ENCODE measurements at places on chromosomes 3 and 15. TPM values are rescaled to one million over a fixed set of nuclear protein-coding genes. Genes with fewer than 3 reads are reported as not detected.
A peak's percentile ranks its signal among the peaks of the same experiment; 100 is the strongest.

Gene SLC7A14
- not detected for total RNA-seq

Gene CASR
- not detected for total RNA-seq

Gene SLC12A1
- total RNA-seq: not detected

Gene CTXN2
- 0.10 TPM for total RNA-seq

Gene WDR93
- 0.29 TPM for total RNA-seq

Gene CYP1A2
- total RNA-seq: not detected

Gene SLC9A9
- total RNA-seq: 18.7 TPM

- peak; percentile 17 for DNase-seq
These were observed 67.8 kb downstream of the FMN1 start for GRCh38 chr15:33126559-33127290.

DNA sequence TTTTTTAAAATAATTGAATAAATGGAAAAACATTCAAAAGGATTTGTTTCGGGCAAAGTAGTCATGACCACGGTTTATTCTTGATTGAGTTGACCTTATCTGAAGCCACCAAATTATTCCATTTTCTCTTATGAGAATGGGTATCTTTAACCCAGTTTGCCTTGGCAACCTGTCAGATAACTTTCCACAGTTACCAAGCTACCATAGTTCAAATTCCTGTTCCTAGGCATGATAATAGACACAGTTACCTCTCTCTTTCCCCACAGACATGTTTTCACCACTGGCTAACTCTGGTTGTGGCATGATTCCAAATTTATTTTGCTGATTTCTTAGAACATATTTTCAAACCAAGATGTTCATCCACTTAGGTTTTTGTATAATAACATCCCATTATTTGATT is 84.9 kb downstream of the NECTIN3 start:
- DNase-seq: no peak

DNA sequence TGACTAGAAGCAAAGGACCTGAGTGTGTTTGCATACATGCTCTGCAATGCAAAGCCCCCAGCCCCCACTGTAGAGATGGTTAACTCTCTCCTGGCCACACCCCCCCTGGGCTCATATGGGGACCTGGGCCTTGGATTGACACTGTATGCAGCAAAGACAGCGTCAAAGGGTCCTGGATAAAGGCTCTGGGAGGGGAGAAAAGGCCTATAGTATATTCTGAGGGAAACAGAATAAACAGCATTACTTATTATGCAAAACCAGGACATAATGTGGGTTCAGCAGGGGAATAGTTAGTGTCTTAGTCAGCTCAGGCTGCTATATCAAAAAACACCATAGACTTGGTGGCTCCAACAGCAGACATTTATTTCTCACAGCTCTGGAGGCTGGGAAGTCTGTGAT is 158.7 kb downstream of the APBA2 start:
- no peak for DNase-seq

DNA sequence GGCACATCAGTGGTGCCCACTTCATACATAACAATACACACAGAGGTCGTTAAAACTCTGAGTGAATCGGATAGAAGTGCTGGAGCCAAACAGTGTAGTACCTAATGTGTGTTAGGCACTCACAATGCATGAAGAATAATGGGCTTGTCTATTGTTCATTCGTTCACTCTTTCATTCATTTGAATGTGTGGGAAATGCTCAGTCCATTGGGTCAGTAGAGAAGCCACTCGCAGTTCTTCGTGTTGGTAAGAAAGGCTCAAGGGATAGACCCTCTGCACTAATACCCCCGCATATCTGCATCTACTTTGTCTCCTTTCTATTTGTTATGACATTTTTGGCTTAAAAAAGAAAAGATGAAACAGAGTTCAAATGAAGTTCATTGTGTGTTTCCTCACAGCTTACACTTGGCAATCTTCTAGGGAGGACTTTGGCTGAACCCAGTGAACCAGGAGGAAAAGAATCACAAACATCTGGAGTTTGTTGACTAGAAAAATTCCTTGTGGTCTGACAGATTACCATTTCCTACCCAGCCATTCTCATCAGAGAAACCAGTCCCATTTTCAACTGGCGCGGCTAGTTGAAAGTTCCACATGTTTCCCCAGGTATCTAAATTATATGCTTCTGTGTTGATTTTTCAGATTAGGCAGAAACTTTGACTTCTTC is 32.8 kb upstream of the MFSD1 start:
- DNase-seq: no peak

- DNase-seq: no peak
These were observed 34.3 kb downstream of the TMEM44 start for GRCh38 chr3:194598771-194599557.

DNA sequence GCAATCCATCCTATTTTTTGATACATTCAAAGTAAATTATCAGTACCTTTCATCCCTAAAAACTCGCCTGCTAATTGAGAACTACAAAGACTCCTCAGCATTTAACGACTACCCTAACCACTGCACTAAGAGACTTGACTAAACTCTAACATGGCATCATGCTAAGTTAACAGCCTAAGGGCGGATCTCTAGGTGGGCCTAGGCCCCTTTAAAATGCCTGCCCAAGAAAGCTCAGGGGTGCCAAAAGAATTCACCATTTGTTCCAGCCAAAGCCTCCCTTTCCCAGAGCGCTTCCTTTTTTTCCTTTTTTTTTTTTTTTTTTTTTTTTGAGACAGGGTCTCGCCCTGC is 568 bp upstream of the NEK4 start:
- DNase-seq: no peak

DNA sequence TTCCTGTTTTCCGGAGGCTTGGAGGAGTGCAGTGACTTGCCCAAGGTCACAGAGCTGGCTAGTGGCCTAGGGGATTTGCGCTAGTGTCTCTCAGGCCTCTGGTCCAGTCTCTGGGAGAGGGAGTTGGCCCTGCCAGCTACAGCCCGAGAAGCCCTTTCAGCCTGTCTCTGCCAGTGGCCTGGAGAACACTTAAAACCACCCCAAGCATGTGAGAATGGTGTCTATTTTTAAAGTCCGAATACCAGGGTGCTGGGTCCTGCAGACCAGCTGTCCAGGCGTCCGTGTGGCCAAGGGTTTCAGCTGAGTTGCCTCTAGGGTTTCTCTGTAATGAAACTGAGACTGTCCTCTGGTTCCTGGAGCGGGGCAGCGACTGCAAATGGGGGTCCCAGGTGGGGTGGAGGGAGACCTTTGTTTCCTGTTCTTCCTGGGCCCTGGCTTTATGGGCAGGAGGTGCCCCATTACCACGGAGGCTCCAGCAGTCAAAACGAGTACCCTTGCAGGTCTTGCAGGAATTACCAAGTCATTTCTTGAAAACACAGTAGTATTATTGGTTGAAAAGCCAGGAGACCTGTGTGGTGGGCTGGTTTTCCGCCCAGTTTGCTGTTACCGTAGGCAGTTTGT is 2.2 kb downstream of the CAND2 start:
- no peak for DNase-seq

GRCh38 chr15:51267703-51268083 is 70.7 kb downstream of the CYP19A1 start:
- peak; percentile 10 for DNase-seq

DNA sequence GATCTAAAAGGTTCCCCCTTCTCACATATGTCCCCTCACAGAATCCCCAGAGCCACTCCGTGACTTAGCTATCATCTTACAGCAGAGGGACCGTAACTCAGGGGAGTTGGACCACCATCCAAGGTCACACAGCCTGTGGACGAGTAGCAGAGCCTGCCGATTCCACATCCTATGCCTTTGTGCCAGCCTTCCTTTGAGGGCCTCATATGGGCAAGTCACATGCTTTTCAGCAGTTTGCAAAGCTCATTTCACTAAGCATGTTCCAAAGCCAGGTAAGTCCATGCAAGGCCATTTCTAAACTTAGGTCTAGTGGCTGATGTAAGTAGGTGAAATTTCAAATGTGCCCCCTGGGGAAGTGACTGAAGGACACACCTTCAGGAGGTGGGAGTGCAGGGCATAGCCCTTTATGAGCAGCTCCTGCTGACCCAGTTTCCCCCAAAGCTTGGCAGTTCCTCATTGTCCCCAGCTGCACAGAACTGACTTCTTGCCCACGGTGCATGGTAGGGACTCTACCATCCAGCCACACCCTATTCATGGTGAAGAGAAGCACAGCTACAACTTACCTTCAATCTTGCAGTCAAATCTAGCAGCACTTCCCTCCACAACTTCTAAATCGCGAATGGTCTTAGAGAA is 33.3 kb upstream of the HACD2 start:
- peak; percentile 18 for DNase-seq

DNA sequence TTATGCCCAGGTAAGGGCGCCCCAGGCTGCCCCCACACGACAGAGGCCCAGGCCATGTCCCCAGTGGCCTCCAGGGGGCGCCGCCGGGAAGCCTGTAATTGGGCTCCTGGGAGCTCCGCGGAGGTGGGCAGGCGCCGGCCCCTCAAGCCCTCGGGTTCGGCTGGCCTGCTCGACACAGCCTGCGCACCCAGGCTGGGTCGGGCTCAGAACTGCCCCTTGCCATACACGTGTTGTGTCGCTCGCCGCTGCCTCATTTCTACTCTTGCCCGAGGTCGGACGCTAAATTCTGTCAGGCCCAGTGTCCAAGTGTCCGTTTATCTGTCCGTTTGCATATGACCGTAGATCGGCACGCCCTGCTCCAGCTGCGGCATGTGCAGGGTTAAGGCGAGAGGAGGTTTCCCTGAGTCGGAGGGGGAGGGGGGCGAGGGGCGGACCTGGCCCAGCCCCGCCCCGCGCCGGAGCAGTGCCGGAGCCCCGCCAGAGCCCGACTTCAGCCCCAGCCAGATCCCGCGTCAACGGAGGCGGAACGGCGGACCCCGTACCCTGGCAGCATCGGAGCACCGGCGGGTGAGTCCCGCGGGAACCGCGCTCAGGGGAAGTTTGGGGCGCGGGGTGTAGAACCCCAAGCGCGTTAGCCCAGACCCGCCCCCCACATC is at the start of gene KLHDC8B:
KLHDC8B (plus strand) TSS at position 480 of the 656 bp plus-strand sequence. CDS start 1,172 bp downstream, outside the sequence.
- DNase-seq: peak; percentile 81

- no peak for DNase-seq
These were observed 422.6 kb downstream of the ROBO1 start for GRCh38 chr3:79344876-79345871.

DNA sequence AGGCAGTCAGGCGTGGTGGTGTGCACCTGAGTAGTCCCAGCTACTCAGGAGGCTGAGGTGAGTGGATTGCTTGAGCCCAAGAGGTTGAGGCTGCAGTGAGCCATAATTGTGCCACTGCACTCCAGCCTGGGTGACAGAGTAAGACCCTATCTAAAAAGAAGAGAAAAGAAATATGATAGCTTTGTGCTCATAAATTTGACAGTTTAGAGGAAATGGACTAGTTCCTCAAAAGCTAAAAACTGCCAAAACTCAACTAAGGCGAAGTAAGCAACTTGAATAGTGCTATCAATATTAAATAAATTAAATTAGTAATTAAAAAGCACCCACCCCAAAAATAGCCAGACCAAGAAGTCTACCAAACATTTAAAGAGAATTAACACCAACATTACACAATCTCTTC is 24.5 kb upstream of the SLC15A2 start:
- DNase-seq: peak; percentile 6

GRCh38 chr15:83014205-83014653 is 2.8 kb upstream of the C15orf40 start:
- no peak for DNase-seq

GRCh38 chr3:14336749-14337598 is 65.4 kb upstream of the SLC6A6 start:
- DNase-seq: no peak

GRCh38 chr3:15434756-15435155 is 7.4 kb downstream of the EAF1 start:
- DNase-seq: no peak

- no peak for DNase-seq
These were observed 195.6 kb downstream of the XXYLT1 start for GRCh38 chr3:195075199-195075940.

Data from B cell (primary cell).